ENCODE measurements at places on chromosomes 1 and 21.

DNA sequence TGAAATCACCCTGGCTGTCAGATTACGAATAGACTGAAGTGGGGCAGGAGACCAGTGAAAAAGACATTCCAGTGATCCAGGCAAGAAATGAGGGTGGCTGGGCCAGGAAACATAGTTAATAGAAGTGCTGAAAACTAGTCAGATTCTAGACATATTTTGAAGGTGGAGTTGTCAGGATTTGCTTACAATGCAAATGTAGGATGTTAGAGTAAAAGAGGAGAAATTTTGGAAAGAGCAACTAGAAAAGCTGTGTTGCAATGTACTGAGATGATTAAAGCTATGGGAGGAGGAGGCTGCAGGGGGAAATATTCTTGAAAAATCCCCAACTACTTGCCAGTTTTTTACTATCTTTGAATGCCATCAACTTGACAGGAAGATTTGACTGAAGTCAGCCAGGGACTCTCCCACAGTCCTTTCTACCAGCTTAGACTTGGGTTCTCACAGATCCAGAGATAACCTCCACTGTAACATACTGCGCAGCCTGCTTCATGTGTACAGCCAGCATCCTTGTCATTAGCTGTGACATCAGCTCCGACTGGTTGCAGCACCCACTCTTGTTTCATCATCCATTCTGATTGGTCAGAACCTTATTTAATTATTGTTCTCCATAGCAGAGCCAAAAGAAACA lies 109.7 kb downstream of the TSEN15 start:
- no peak for DNase-seq

- no peak for DNase-seq
These were observed 33.8 kb downstream of the PRSS38 start for GRCh38 chr1:227849251-227849650.

GRCh38 chr1:208159555-208160258 lies 84.5 kb downstream of the PLXNA2 start:
- DNase-seq, result no peak

DNA sequence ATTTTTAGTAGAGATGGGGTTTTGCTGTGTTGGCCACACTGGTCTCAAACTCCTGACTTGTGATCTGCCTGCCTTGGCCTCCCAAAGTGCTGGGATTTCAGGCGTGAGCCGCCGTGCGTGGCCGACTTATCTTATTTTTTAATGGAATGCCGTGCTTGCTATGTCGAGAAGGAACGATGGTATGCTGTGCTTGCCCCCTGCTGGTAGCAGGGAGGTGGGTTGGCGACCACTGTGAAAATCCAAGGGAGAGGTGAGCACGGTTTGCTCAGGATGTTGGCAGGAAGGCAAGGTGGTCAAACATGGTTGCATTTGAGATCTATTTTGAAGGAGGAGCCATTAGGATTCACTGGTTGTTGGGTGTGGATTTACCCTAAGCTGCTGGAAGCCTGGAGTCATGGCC lies 45.8 kb upstream of the RCC2 start:
- DNase-seq, result no peak

- no peak for DNase-seq
These were observed 32.5 kb downstream of the IQGAP3 start for GRCh38 chr1:156539818-156540355.

GRCh38 chr1:91684481-91685196 lies 184.0 kb downstream of the CDC7 start:
- no peak for DNase-seq

All from stimulated activated CD4-positive, alpha-beta T cell treated with anti-CD3 and anti-CD28 coated beads, Interleukin-12 subunit alpha, Interleukin-12 subunit beta, amount 100 ng/mL, for 48 hours (primary cell).